ENCODE measurements at places on chromosomes 1 and 21.

DNA sequence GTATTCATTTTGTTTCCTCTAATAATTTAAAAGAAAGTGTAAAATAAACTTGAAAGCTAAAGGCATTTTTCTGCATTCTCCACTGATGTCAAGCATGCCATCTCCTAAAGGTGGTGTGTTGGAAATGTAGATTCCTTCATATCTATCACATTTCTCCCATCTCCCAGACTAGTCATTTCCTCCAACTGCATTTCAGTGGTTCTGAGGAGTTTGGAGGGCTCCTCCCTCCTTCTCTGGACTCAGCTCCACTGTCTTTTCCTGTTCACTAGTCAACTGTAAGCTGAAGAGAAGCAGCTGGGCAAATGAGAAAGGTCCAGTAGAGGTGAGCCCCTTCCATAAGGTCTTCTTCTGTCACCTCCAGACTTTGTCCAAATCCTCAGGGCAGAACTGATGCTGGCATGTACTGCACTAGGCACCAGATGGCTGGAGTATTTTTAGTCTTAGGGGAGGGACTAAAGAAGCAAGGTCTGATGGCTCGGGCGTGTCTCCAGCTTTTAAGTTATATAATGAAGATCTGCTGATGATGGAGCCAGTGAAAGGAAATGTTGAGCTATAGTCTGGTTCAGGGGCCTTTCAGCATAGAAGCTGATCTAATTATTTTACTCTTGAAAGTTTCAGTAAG is 186.1 kb downstream of the NTNG1 start:
- no peak for ATAC-seq

DNA sequence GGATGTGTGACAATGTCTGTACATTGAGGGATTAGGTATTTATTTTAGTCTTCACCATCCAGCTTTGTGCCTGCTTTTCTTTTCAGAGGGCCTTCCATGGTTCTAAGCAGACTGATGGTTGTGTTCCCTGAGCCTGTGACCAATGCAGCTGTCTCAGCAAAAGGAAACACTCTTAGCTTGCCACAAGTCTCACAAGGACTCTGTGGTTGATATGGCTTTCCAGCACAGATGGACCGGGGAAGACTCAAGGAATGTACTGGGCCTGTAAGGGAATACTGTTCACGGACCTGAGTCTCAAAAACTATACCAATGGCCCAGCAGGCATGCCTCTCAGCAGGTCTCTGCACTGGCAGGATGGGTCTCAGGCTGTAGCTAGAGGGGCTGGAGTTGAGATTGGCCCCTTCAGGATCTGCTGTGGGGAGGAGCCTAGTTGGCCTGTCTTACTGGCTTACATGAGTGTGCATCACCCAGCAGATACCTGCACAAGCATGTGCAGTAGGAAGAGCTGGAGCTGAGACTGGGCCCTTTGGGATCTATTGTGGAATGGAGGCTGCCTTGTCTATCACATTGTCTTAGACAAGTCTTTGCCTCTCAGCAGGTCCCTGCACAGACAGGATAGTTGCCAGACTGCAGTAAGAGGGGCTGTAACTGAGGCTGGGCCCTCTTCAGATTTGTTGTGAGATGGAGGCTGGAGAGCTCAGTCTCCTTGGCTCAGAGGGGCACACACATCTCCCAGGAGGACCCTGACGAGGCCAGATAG is 52.0 kb upstream of the PDC start:
- ATAC-seq, result no peak

GRCh38 chr1:51147394-51147793 is 45.4 kb downstream of the C1orf185 start:
- no peak for ATAC-seq

- peak; percentile 40 for ATAC-seq
Observed at GRCh38 chr1:91731815-91732214, 154.1 kb downstream of the TGFBR3 start.

DNA sequence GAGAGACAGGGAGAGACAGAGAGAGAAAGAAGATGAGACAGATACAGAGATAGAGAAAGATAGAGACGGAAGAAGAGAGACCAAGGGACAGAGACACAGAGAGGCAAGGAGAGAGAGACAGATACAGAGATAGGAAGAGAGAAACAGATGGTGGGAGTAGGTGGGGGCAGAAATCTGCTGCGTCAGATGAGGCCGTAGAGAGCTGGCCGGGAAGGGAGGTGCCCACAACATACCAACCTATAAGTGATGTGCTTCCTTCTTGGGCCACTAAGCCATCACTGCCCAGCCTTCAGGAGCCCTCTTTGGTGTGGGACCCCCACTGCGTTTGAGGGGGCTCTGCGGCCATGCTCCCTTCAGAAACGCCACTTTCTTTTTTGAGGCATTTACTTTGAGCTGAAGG is 307.6 kb upstream of the VAMP3 start:
- ATAC-seq, result no peak

DNA sequence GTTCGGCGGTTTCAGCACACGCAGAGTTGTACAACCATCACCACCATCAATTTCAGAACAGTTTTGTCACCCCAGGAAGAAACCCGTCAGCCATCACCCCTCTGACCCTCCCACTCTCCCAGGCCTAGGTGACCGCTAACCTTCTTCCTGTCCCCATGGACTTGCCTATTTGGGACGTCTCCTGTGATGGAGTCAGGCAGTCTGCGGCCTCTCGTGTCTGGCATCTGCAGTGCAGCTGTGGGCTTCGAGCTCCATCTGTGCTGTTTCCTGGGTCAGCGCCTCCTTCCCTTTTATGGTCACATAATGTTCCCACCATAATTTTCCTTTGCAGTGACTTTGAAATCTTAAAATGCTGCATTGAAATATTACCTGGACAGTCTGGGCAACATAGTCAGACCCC is 24.4 kb downstream of the SLC45A1 start:
- ATAC-seq, result no peak

DNA sequence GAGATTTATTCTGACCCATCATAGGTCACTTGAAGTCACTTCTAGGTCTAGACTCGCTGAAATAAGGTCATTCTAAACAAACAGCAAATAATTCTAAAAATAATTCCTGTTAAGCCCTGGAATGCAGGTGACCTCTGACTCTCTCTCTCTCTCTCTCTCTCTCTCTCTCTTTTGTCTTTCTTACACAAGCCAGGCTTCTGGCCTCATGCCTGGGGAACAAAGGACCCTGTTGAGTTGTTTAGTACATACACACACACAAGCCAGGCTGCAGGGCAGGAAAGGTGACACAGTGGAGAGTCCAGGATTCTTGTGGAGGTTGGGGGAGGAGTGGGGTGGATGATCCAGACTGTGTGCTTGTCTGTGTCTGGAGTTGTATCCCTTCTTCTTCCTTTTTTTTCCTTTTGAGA is 4.0 kb upstream of the MEX3A start:
- ATAC-seq, result no peak

DNA sequence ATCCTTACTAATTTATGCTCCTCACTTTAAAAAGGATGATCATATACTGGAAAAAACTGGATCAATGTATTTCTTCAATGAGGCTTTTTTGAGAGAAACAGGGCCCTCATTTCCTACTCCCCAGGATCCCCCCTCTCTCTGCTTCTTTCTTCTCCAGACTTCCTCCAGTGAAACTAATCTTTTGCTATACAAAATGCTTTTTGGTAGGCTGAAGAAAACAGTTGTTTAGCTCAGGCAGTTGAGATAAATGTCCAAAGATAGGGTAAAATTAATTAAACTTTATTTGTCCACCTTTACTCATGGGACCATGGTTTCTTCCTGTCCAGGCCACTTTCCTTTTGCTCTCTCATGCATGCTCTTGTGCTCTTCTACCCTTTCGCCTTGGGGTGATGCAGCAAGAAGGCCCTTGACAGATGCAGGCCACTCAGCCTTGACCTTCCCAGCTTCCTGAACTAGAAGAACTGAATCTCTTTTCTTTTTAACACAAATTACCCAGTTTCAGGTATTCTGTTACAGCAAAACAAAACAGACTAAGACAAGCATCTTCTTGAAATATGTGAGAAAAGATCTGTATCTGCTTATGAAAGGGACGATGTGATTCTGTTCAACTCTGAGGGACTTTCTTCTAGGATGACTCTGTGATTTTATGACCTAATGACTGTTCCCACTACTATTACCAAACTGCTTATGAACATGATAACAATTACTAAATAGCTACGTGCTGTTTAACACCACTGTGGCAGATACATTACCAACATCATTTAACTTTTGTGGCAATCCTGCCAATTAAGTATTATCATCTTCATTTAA is 63.7 kb downstream of the NVL start:
- ATAC-seq, result no peak

DNA sequence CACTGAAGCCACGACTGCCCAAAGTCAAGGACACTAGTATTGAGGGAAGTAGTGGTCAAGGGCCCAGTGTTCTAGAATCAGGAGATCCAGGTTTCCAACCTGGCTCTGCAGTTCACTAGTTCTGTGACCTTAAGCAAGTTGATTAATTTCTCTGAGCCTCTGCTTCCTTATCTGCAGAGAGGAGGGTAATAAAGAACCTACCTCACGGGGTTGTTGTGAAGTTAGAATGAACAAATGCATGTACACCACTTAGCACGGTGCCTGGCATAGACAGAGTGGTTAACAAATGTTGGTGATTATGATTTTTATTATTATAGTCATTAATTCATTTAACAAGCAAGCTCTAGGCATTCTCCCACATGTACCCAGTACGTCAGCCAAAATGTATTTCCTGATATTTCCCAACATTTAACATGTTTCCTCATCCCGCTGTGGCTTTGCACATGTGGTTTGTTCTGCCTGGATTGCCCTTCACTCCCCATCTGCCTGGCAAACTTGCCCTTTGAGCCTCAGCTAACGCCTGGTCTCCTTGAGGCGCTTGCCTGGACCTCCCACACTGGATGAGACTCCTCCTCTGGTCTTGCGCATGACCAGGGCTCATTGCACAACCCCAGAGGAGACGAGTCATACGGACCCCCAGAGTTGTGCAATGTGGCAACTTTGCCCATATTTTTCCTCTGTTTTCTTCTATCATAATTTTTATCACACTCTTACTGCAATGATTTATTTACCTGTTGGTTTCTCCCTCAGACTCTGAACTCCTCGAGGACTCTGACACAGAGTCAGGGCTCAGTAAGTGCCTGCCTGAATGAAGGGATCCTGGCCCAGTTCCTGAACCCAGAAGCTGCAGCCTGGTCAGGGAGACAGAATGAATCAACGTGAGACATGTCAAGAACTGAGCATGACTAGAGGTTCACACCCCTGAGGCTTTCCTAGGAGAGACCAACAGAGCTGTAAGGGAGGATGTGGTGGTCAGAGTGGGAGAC is 20.7 kb upstream of the MFSD2A start:
- no peak for ATAC-seq

GRCh38 chr1:197081117-197081753 is 14.2 kb upstream of the F13B start:
- no peak for ATAC-seq

DNA sequence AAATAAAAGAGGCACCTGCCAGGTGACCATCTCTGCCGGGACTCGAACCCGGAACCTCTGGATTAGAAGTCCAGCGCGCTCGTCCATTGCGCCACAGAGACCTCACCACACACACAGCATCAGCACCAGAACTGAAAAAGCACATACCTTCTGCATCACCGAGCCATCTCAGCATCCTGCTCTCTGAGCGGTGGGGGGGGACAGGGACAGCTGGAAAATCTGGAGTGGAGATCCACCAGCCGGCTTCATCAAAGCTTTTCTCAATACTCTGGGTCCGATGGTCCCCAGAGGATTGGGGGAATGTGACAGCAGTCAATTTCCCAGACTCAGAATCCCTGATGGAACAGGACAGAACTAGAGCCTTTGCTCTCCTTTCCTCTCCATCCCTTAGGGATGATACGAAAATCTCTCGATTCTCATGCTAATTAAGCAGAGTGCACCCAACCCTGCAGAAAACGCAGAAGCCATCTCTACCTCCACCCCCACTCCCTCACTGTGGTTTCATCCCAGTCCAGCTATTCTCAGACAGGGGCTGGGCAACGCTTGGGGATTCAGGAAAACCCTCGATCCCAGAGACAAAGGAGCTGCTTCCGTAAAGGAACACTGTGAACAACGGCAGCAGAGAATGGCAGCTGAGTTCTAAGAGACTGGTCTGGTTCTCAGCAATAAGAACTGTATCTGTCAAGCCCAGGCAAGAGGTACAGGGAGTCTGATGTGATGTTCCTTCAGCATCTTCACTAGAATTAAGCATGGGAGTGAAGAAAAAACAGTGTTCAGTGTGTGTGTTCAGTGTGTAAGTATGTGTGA is 29.6 kb upstream of the CADM3 start:
- ATAC-seq, result no peak

DNA sequence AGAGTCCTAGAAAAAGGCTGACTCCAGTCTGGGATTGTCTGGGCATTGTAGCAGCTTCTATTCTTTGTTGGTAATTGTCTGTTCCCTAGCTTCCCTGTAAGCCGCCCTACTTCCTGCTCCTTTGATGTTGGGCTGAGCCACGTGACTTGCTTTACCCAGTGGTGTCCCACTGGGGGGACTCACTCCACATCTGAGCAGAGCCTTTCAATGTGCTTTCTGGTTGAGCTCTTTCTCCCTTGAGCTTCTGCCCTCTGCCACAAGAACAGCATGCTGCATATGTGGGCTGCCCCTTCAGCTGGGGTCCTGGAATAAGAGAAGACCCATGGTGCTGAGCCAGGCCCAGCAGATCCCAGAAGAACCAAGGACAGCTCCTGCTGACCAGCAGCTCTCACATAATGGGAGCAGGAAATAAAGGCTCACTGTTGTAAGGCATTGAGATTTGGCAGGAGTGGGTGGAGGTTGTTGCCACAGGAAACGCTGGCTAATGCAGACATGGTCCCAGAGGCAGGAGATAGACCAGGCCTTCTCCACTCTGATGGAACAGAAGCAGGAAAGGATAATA is 276.3 kb upstream of the GJB5 start:
- ATAC-seq, result no peak
